Omental fat pad (tissue), 4 donors: ENCODE measurements at places on chromosomes 1 and 21. TPM values are rescaled to one million over a fixed set of nuclear protein-coding genes. Genes with fewer than 3 reads are reported as not detected.

The PTPN14 gene
- 36.3 TPM for total RNA-seq

GRCh38 chr1:104466068-104466467 lies 716.4 kb downstream of the AMY1C start:
- no peak for DNase-seq

DNA sequence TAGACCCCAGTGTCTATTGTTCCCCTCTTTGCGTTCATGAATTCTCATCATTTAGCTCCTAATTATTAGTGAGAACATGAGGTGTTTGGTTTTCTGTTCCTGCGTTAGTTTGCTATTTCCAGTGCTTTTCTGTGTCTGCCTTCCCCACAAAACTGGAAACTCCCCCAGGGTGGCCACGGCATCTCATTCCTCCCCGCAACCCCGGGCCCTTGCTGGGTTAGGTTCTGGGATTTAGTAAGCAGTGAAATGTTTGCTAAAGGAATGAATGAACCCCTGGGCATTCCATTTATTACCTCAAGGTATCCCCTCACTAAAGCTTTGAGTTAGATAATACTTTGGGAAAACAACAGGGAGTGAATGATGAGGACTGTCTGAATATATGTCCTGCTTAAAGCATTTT lies 142.9 kb downstream of the GLUL start:
- no peak for DNase-seq

DNA sequence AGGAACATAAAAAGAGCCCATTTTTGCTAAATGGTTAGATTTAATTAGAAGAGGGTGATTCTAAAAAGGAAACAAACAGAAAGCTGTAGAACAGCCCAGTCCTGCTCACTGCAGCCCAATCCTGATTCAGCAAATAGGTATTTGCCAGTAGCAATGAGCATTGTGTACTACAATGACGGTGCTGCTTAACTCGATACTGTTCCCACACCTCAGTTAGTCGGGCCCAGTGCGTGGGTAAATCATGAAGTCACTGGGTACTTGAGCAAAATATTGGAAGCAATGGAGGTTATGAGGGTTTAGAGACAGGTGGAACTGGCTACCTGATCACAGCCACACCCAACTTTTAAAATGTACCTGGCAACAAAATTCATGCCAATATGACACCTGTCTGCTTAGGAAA lies 101.5 kb upstream of the ADGRL2 start:
- no peak for DNase-seq

The SCAMP3 gene
- 72.9 TPM for total RNA-seq

The PRELP gene
- total RNA-seq: 115 TPM

The SERPINC1 gene
- total RNA-seq: not detected

GRCh38 chr1:74193908-74194307 lies 4.1 kb downstream of the LRRIQ3 start:
- DNase-seq: no peak

The RALGPS2 gene
- 13.1 TPM for total RNA-seq

The CAPN9 gene
- not detected for total RNA-seq

GRCh38 chr1:116111524-116112021 lies 374 bp downstream of the MAB21L3 start:
- DNase-seq: no peak
